ENCODE measurements at places on chromosomes 7 and 10.

DNA sequence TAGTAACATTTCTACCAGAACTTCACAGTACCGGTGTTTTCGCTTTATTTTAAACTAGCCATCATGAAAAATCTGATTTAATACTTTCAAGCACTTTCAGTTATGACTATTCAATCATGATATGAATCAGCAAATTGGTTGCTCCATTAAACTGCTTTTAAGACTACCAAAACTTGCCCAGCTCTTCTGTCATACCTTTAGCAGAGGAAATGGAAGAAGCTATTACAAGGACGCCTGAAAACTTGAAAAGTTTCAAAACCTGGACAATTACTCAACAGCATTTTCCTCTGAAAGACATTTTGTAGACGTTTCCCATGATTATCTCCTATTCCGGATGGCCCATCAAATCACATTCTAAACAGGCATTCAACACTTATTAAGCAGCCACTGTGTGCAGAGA lies 2.0 kb downstream of the JAZF1 start:
- no peak for DNase-seq

DNA sequence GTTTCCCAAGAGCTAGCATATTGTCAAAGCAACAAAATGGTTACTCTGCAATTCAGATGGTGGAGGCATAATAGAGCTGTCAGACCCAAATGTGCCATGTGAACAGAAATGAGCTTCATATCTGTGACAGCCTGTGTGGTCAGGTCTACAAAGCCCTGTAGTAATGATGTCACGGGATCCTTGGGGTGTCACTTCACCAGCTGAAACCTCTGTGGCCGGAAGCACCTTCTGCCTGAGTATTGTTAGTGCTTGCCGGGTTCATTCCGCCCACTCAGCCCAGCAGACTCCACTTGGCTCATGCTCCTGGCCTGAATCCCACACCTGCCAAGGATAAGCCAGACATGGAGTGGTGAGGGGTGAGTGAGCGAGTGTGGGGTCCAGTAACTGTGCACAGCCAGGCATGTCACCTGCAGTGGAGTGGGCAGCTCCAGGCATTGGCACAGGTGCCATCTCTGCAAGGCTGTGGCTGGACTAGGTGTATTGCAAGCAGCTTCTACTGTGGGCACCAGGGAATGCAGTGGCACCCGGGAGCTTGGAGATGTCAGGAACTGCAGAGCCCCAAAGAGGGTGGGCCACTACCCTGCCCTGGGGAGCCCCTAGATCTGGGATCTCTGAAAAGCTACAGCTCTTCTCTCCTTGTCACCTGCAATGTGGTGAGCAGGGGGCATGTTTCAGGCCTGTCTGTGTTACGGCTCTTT lies 341.9 kb upstream of the CHRM2 start:
- DNase-seq, result no peak

DNA sequence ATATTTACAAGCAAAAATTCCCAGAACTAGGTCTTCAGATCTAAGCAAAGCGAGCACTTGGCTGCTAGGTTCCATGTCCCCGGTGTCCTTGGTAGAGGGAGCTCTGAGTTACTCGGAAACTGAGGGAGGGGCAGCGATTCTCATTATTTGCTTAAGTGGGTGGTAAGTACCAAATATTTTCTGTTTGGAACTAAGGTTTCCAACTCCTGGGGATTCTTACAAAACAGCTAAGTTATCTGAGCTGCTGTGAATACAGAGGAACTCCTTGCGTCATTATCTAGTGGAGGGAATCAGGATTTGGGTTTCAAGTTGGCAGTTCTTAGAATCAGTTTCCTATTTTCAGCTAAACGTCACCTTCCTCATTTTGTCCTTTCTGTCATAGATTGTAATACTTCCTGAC lies 76.8 kb upstream of the IKZF1 start:
- DNase-seq, result no peak

DNA sequence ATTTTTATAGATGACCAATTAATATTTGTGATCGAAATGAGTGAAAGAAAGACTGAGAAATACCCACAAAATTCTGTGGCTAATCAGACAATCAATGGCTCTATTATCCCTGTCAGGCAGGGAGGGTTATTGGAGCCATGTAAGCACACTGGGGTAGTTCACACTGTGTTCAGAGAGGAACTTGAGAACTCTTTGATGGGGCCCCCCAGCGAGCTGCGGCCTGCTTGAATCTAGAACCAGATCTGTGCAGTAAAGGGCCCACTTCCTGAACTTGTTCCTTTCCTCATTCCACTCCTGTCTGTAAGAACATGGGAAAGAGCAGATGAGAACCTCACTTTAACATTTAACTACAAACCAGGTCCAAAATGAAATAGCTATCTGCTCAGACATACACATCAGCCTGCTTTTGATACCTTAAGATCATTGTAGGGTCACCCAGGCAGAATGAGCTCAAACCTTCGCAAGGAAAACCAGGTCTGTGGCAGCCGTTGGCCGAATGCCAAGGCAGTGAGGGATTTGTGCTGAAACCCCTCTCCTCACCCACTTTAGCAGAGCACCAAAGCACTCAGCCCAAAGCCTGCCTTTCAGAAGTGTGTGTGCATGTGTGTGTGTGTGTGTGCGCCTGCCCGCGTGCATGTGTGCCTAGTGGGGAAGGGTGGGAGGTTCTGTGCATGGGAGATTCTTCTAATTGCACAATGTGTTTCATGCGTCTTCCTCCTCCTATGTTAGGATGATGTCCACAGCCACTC lies 365.6 kb upstream of the MGMT start:
- no peak for DNase-seq

- no peak for DNase-seq
Measured at GRCh38 chr7:30936650-30937245, 25.1 kb downstream of the AQP1 start.

DNA sequence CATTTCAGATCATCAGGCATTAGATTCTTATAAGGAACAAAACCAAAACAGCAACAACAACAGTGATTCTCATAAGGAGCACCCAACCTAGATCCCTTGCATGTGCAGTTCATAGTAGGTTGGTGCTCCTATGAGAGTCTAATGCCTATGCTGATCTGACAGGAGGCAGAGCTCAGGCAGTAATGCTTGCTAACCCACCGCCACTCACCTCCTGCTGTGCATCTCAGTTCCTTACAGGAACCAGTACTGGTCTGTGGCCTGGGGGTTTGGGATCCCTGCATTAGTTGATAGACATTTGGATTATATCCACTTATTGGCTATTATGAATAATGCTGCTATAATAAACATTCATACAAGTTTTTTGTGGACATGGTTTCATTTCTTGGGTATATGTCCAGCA lies 14.0 kb downstream of the MKLN1 start:
- DNase-seq, result no peak

GRCh38 chr7:112938863-112939573 lies 147.6 kb downstream of the GPR85 start:
- DNase-seq, result peak; percentile 69

GRCh38 chr7:143931739-143932138 lies 3.3 kb upstream of the OR2F2 start:
- DNase-seq, result no peak

DNA sequence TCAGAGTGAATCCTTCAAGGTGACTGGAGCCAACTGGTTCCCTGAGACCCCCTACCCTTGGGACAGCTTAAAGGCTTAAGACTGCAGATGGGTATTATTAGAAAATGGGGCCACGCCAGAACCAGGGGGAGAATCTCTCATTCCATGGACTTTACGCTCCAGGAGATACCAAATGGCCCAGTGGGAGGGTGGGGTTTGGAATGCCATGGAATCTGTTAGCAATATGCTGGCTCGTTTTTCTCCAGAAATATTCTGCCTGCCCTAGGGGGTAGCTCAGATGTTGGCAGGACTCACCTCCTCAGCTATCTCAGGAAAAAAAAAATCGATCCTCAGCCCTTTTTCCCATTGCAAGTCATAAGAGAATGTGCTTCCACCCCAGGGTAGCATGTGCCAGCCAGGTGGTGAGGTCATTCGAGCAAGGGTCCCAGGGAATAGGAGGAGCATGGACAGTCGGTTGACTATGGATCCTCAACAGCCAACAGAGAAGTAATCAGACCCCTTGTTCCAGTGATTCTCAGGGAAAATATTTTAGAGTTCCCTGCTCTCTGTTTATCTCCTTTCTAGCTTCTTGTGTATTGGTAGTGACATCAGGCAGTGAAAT lies 22.9 kb downstream of the SVIL start:
- no peak for DNase-seq

GRCh38 chr7:6623589-6624245 lies 8.3 kb downstream of the ZNF853 start:
- no peak for DNase-seq

DNA sequence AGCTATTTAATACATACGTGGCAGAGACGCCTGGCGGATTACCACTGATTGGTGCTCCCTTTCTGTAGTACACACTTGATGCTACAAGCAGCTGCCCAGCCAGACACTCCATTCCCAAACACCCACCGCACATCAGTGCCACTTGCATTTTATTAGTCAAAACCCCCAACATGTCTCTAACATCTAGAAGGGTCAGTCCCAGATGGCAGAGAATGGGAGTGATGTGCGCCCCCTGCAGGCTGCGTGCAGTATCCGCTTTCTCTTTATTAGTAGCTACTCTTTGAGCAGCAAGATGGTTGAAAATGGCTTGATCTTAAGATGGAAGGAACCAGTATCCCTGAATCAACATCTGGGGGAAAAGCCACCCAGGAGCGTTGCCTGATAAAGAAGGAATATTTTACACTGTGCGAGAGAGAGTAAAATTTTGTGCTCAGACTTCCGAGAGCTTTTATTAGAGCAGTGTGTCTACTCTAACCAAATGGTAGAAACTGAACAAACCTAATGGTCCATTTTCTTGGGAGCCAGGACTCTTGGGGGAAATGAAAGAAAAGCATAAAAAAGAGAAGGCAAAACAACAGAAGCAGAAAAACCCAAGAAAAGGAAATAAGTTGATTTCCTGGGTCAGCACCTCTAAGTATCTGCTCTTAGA lies 78.3 kb downstream of the ST8SIA6 start:
- DNase-seq, result peak; percentile 61
